ENCODE measurements at places on chromosomes 1 and 21. TPM values are rescaled to one million over a fixed set of nuclear protein-coding genes. Genes with fewer than 3 reads are reported as not detected.

C1orf116 gene
- 0.04 TPM for total RNA-seq

LIN28A gene
- total RNA-seq, result not detected

SELP gene
- total RNA-seq, result not detected

TTC39A gene
- 1.6 TPM for total RNA-seq

GJA9 gene
- not detected for total RNA-seq

CATSPERE gene
- not detected for total RNA-seq

GPR25 gene
- not detected for total RNA-seq

MIGA1 gene
- total RNA-seq, result 8.1 TPM

PLD5 gene
- 0.05 TPM for total RNA-seq

DTL gene
- 60.8 TPM for total RNA-seq

GRHL3 gene
- 0.45 TPM for total RNA-seq

NOL9 gene
- 31.2 TPM for total RNA-seq

C1orf94 gene
- 0.08 TPM for total RNA-seq

BATF3 gene
- total RNA-seq, result 5.9 TPM

CFAP141 gene
- total RNA-seq, result not detected

S100A3 gene
- total RNA-seq, result 14.8 TPM

PLA2G2C gene
- not detected for total RNA-seq

BEND5 gene
- 0.75 TPM for total RNA-seq

NTRK1 gene
- 1.1 TPM for total RNA-seq

CELA2B gene
- total RNA-seq, result not detected

LAX1 gene
- not detected for total RNA-seq

PKLR gene
- total RNA-seq, result not detected

ESRRG gene
- total RNA-seq, result 0.57 TPM

TMEM53 gene
- 13.7 TPM for total RNA-seq

KISS1 gene
- total RNA-seq, result 12.4 TPM

SLC37A1 gene
- 2.3 TPM for total RNA-seq

All from A375 (cell line).